K562 (cell line): ENCODE measurements at places on chromosomes 2 and 18.
A peak's percentile ranks its signal among the peaks of the same experiment; 100 is the strongest.

DNA sequence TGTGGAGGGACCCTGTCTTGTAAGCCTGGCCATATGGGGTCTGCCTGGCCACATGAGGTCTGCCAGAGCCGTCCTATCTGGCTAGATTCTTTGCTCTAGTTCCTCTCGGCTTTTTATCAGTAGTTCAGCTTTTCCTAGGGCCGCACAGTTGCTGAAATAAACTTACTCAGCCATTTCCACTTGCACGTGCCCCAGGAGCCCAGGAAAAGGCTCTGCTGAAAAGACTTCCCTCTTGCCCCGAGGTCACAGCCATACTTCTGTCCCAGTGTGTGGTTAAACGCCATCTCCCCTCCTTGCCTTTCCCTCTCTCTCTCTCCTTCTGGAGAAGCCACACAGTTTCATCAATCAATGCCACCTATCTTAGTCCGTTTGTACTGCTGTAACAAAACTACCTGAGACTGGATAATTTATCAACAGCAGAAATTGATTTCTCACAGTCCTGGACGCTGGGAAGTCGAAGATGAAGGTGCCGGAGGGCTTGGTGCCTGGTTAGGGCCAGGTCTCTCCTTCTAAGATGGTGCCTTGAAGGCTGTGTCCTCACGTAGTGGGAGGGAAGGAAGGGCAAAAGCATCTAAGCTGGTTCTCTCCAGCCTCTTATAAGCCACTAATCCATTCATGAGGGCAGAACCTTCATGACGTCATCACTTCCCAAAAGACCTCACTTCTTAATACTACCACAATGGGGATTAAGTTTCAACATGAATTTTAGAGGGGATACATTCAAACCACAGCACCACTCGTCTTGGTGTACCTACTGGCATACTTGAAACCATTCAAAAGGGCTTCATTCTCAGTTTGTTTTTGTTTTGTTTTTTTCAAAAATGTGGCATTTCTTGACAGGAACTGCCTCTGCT is 11.2 kb upstream of the GALM start:
- no peak for DNase-seq

DNA sequence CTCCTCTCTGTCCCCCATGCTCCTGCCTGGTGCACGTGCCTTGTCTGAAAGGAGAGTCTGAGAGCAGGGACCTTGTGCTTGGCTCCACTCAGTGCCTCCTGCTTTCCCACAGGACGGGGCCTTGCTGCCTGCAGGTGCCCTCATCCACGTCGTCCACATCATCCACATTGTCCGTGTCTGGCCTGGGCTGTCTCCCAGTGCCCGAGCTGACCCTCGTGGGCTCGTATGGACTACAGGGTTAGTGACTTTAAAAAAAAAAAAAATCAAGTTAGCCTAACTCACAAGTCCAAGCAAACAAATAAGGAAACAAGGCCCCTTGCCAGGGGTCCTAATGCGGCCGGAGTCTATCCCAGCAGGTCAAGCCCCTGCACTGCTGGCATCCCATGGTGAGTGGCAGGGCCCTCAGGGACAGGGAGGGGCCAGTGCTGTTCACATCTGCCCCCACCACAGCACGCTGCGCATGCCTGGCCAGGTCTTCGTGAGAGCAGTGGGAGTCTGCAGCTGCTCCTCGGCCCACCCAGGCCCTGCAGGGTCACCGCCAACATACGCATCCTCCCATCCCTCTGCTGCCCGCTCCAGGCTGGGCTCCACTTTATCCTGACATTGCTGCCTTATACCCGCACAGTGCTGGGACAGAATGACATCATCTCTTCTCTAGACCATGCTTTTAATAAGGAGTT is 232.6 kb downstream of the NDUFA10 start:
- DNase-seq: no peak

GRCh38 chr2:203973000-203973399 is 36.4 kb downstream of the ICOS start:
- no peak for DNase-seq

DNA sequence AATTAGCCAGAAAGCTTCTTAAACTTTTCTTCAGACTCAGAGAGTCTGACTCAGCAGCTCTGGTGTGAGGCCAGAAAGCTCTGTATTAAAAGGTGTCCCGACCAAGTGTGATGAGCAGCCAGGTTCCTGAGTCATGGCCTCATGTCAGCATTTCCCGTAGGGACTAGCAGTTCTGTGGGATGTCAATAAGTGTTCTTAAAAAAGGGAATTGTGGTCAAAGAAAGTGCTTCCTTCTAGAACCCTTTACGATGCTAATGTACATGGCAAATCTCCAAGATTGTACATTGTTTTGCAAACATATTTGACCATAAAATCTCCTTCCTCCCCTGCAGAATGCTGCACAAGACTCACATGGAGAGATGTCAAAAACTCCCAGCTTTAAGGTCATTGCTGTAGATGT is 80.1 kb downstream of the PLA2R1 start:
- no peak for DNase-seq

DNA sequence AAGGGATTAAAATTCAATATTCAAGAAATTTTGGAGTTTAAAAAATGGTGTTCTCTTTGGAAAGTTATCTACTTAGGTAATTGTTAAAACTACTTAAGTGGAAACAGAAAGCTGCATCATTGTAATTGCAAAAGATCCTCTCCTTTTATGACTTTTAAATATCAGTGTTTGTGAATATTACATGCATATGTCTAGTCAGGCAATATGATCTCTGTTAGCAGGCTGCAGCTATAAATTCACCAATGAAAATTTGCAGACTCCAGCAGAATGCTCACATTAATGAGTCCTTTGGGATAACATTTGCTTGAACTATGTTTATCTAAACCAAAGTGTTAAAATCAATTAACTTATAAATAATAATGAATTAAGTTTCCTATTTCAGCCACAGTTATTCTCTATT is 59.2 kb upstream of the CSRNP3 start:
- DNase-seq: no peak

GRCh38 chr2:136468799-136469369 is 296.5 kb upstream of the THSD7B start:
- no peak for DNase-seq

- DNase-seq: no peak
These were observed 2.0 kb downstream of the CSRNP3 start for GRCh38 chr2:165471349-165471950.

- no peak for DNase-seq
These were observed 67.8 kb downstream of the TMEFF2 start for GRCh38 chr2:192126912-192127311.

- no peak for DNase-seq
These were observed 34.5 kb downstream of the TMEM182 start for GRCh38 chr2:102796337-102796736.

- peak; percentile 56 for DNase-seq
These were observed 361.7 kb downstream of the GPD2 start for GRCh38 chr2:156797832-156798231.

DNA sequence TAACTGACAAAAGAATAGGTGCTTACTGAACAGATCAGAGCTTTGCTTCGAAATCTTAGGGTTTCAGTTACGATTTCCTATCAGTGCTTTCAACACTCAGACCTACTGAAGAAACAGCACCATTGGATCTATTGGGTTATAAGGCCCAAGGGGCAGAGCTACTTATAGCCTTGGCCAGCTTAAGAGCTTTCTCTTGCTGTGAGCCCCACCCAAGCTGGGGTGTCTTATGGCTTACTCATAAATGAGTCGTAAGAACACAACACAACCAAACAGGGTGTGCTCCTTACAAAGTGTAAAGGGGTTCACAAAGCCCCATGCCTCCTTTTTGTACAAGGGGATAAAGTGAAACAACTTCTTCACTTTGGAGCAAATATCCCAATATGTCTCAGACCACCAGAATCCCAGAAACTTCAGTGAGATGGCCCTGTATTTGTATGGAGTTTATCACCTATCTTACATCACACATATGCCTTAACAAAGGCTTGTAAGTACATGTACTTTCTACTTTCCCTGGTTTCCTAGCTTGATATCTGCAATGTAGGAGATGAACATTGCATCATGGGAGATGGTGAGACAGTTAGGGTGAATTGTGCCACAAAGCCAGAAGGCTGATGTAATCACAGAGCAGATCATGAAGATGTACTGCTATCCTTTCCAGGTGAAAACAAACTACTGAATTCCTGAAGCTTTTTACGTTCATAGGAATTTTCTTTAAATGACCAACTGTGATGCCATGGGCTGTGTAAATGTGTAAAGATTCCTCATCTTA is 115.5 kb upstream of the GLI2 start:
- DNase-seq: no peak

DNA sequence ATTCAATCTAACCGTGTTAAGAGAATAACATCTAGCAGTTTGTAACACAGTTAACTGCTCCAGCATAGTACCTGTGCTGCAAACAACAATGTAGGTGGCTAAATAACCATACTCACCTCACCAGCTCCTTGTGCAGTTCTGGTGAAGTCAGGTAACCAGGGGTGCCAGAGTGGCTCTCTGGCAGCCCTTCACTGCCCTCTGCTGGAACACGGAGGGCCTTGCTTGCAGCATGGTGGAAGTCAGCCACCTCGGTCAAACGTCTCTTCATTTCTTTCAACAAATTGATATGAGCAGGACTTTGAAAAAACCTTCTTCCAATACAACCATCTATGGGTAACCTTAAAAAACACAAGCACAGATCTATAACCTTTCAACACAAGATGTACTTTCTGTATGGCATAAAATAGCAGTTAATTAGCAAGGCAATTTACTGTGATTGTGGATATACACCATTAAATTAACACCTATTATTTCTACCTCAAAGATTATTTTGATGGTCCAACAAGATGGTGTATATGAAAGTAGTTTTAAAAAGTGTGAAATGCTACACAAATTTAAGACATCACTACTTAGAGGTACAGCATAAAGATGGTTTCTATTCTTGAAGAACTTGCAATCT is 56.6 kb downstream of the EPG5 start:
- peak; percentile 55 for DNase-seq

DNA sequence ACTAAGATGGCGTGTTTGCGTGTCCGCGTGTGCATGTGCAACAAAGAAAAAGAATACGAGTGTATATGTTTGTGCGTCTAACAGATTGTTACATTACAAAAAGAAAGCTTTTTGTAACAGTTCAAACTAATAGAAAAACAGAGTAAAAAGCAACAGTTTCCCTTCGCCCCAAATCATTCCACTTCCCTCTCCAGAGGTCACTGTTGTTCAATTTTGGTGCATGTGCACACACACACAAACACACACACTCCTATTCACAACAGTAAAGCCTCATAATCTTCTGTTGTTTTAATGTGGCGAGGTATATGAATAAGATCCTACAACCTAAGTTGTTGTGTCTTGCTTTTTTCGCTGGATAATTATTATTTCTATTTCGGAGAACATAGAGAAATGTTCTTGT is 357.3 kb upstream of the SLC8A1 start:
- no peak for DNase-seq

DNA sequence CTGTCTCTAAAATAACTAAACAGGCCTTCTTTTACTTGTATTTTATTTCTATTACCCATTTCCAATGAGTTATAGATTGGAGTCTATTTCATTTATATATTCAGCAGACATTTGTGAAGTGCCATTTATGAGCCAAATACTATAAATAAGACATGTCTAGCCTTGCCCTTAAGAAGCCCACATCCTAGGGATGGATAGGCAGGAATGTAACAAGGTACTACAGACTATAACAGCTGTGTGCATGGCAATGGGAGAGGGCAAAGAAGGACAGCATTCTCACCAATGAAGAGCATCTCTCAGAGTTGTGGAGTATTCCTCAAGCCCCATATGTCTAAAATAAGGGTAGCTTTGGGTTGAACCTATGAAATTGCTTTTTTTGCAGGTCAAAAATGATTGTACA is 161.9 kb upstream of the RASGRP3 start:
- DNase-seq: no peak

GRCh38 chr2:239865059-239865639 is 160.0 kb downstream of the NDUFA10 start:
- DNase-seq: no peak

GRCh38 chr2:19038071-19039015 is 320.1 kb downstream of the OSR1 start:
- no peak for DNase-seq

DNA sequence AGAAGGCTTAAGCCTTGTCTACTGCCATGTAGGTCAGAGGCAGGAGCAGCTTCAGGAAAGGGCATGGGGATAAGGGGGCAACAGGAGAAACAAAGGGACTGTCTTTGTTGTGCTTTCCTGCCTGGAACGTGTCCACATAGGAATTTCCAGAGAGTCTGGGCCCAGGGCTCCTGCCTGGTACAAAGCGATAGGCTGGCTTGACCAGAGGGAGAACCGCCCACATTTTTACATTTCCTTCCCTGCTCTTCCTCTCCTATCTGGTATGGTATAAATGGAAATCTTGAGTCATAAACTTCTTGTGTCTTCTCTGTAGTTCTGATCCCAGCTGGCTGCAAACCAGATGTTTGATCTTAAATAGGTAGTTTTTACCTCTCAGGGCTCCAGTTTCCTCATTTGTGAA is 414.8 kb downstream of the HRH4 start:
- DNase-seq: no peak

DNA sequence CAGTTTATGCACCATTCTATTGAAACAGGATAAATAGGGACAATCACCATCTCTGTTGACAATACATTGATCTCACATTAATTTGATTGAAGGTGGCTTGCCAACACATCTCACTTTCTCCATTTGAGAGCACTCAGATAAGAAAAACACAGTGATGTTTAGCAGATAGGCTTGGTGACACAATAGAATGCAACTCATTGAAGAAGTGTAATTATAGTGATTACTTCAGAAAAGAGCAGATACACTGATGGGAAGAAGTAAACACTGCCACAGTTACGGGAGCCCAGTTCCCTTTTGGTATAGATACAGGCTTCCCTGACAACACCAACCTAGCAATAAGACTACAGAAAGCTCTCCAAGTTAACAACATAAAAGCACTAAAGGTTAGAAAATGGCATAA is 89.1 kb downstream of the FIGN start:
- DNase-seq: no peak

DNA sequence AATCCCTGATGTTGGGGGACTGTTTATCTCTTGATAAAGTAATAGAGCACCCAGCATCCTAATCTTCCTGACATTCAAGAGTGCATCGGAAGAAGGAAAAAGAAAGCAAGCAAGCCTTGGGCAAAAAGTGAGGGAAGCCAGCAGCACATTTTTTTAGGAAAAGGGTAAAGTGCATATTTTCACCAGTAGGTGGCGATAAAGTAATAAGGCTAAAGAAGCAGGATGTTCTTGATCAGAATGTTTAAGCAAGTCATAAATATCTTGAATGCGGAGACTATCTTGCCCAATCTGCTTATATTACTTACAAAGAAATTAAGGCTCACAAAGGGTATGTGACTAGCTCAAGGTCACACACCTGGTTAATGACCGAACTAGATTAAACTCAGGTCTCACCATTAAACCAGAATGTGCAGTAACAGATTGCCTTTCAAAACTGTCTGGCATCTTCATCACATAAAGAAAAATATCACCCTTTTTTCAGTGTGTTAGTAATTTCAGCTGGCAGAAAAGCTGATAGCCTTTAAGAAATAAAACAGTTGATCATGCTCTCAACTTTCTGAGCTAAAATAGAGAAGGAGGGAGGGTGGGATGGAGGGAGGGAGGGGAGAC is 83.8 kb downstream of the VIT start:
- DNase-seq: peak; percentile 55

- no peak for DNase-seq
These were observed 11.8 kb downstream of the SLC25A12 start for GRCh38 chr2:171882089-171882769.

- no peak for DNase-seq
These were observed 1.4 kb upstream of the SLC20A1 start for GRCh38 chr2:112644155-112644932.
